ENCODE measurements at places on chromosomes 4 and X.
A peak's percentile ranks its signal among the peaks of the same experiment; 100 is the strongest.

GRCh38 chr4:133555671-133556070 is 406.6 kb downstream of the PCDH10 start:
- no peak for DNase-seq

DNA sequence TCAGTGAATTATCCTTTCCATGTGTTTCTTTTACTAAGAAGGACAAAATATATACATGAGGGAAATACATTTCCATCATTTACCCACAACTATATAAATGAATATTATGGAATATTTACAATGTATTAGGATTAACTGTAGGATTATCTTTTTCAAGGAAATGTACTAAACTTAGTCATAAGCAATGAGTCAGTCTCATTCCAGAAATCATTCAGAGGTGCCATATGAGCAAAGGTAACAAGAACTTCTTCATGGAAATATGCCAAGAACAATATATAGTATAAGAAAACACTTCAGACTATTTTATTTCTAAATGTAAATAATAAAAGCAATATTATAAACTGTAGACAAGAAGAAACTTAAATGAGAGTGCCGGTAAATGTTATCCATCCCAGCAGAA is 67.1 kb downstream of the USP38 start:
- no peak for DNase-seq

GRCh38 chr4:119314356-119314755 is 7.6 kb downstream of the FABP2 start:
- peak; percentile 36 for DNase-seq

DNA sequence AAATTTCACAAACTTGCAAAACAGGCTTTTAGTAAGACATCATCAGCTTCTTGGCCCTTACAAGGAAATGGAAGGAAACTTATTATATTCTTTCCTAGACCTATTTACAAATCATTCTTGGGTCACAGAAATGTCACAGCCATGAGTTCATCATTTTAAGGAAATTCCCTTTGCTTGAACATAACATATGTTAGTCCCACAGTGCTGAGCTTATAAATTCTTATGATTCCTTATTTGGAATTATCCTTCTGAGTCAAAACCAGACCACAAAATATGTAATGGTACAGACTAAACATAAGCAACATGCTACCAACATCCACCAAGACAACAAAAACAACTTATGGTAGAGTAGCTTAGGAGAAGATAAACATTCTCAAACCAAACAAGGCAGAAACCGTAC is 236.9 kb upstream of the CTSO start:
- no peak for DNase-seq
